ENCODE measurements at places on chromosomes 1 and 21.

- DNase-seq = no peak
Measured at GRCh38 chr1:221648201-221648600, 93.7 kb downstream of the DUSP10 start.

GRCh38 chr1:80066060-80066459 lies 1059.5 kb upstream of the ADGRL4 start:
- no peak for DNase-seq

GRCh38 chr1:51636764-51637522 lies 20.1 kb downstream of the OSBPL9 start:
- no peak for DNase-seq

GRCh38 chr1:230226007-230226800 lies 159.2 kb downstream of the GALNT2 start:
- DNase-seq = no peak

- no peak for DNase-seq
Measured at GRCh38 chr1:226644541-226645176, 94.4 kb downstream of the ITPKB start.

GRCh38 chr21:44389335-44389734 lies 35.9 kb downstream of the TRPM2 start:
- no peak for DNase-seq

DNA sequence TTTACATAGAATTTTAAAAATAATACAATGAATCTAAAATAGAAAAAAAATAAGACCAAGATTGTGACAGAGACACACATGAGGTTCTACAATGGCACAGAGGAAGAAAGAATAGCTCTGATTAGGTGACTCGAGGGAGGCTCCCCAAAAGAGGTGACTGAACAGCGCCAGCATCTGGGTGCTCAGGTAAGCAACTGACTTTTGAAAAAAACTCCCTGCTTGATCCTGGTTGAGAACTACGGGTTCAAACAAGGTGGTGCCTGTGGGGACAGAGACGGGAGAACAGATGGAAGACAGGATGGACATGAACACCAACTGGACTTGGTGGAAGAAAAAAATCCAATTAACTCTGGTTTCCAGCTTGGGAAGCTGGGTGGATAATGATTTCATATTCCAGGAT lies 22.5 kb downstream of the BATF3 start:
- DNase-seq = no peak

DNA sequence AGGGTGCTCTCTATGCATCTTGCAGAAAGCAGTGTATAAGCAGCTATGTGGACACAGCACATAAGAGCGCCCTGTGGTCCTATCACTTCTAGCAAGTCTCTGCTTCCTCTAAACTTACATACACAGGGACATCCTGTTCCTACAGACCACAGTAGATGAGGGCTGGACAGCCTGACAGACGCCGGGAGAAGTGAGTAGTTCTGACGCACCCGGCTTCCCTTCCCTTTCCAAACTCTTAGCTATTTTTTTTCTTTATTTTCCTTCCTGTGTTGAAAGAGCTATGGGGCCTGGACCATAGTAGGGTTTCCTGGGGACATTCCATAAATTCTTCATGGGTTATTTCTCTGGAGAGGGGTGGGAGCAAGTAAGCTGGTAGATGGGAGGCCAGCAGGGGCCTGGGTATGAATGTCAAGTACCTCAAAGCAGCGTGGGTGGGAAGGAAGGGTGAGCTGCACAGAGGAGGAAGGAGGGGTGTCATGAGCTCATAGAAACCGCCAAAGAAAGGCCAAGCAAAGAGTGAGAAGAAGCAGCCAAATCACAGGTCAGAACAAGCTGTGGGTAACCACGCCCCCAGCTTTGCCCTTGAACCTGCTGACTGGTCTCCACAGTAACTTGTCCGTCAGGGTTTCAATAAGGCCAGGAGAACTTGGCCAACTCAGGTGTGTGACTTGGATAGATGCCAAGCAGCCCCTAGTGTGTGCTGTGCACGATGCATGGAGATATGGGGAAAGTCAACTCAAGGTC lies 36.6 kb downstream of the PLXNA2 start:
- DNase-seq = no peak

DNA sequence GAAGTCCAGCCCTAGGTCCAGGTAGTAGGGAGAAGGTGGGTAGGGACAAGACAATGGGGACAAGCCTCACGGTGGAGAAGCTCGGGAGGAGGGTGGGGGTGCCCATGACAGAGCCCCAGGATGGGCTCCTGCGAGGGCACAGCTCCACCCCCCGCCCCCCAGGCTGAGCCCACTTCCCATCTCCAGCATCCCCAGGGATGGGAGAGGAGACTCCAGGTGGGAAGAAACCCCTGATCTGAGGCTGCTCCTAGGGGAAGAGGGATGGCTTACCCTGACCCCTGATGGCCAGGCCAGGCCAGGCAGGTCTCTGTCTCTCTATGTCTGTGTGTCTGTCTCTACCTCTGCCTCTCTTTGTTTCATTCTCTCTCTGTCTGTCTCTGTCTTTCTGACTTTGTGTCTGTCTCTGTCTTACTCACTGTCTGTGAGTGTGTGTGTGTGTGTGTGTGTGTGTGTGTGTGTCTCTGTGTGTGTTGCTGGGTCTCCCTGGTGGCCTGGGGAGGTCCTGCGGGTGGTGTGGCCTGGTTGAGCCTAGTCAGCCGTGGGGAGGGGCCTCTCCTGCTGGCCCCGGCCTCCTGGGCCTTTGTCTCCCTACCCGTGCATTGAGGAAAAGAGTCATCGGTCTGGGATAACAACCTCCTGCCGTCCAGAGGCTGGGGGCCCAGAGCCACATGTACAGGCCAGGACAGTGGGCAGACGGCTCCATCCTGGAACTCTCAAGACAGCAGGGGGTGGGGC lies 45.7 kb downstream of the WNT9A start:
- no peak for DNase-seq

DNA sequence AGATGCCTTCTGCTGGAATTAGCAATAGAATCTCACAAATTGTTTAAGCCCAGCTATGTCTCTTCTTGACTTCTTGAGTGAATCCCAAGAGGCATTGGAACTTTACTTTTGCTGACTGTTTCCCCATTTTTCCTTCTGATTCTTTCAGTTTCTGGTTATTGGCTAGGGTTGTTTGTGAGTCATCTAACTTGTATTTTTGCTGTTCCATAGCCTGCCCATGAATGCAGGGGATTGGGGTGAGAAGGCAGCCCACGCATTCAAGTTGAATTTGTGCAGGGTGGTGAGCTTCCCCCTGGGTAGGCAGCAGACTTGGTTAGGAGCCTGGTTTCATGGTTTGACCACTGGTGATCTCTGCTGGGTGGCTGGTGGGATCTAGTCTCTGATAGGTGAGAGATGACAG lies 10.4 kb upstream of the KLF17 start:
- DNase-seq = no peak

- DNase-seq = no peak
Measured at GRCh38 chr1:50095716-50096115, 13.0 kb upstream of the ELAVL4 start.

- no peak for DNase-seq
Measured at GRCh38 chr1:204871405-204872037, 859 bp downstream of the NFASC start.

DNA sequence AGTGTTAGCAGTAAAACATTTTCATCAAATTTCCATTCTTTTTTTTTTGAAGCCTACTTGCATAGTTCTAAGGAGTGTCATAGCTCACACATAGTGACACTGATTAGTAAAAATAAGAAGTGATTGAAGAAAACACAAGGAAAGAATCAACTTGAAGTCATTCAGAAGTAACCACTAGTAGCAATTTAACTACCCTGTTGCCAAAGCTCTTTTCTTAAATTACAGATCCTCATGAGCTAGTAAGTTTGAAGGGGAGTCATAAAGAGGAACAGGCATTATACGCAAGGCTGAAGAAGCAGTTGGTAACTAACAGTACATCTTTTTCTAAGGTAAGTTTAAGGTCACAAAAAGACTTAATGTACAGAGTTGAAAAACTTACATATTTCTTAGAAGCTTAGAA lies 332.2 kb downstream of the CHRM3 start:
- no peak for DNase-seq

GRCh38 chr1:178094739-178095645 lies 1.1 kb downstream of the RASAL2 start:
- DNase-seq = no peak

DNA sequence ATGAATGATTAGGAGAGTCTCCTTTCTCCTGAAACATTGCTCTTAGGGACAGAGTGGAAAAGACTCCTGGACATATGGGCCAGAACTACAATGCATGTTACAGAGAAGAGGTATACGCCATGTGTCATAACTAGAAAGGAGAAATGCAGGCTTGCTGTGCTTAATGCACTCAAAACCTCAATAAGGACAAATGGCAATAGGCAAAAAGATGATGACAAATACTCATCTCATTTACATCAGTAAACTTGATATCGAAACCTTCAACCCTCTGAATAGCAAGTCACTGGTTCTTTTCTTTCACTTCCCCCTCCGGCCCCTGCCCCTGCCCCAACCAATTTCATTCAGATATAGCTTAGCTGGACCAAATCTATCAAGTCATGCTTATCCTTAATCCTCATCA lies 1.9 kb upstream of the GPR88 start:
- DNase-seq = no peak

GRCh38 chr1:104082221-104082620 lies 332.5 kb downstream of the AMY1C start:
- no peak for DNase-seq

DNA sequence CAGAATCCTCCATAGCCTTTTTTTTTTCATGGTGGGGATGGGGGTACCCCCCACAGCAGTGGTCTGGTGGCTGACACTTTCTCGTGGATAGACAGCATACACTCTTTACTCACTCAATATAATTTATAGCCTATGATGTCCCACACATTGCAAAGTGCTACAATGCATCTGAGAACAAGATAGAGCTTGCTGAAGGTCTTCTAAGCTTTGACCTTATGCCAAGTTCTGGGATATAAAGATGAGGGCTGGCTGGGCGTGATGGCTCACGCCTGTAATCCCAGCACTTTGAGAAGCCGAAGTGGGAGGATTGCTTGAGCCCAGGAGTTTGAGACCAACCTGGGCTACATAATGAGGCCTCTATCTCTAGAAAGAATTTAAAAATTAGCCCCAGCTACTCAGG lies 78.0 kb downstream of the MPZL1 start:
- DNase-seq = no peak

DNA sequence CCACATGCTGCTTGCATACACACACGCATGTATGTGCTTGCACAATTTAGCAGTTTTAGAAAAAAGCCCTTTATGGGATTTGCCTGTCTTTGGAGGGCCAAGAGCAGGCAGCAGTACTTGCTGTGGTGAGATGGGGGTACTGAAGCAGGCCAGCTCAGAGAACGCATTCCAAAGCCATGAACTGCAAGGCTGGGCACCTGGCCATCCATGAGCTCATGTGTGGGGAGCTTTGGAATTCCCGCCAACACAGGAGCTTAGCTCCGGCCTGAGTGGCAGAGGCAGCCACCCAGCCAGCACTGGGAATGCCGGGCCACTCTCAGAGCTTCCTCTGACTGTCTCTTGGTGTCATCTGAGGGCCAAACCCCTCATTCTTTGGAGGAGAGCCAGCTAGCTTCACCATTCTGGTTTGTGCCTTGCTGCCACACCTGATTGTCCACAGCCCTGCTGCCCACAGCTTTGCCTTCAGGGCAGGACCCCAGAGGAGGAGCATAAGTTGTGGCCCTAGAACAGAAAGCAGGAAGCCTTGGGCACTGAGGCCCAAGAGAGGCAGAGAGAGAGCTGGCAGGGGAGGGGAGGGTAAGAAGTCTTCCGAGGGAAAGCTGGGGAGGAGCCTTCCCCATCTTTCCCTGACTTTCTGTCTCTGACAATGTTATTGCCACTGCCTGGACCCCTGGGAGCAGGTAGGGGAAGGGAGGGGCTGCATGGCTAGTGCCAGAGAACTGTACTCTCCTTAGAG lies 92.1 kb upstream of the POU3F1 start:
- no peak for DNase-seq

GRCh38 chr1:41963636-41964035 lies 44.9 kb upstream of the HIVEP3 start:
- no peak for DNase-seq

GRCh38 chr1:11697188-11697892 lies 5.8 kb downstream of the DRAXIN start:
- DNase-seq = no peak

DNA sequence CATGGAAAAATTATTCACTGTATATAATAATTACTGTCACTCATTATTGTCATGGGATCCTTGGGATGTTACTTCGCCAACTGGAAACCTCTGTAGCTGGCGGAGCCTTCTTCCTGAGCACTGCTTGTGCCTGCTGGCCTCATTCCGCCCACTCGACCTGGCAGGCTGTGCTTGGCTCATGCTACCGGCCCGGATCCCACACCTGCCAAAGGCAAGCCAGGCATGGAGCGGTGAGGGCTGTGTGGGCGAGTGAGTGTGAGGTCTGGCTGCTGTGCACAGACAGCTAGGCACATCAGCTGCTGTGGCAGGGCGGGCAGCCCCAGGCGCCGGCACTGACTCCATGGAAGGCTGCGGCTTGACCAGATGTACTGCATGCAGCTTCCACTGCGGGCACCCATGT lies 78.4 kb downstream of the DISP1 start:
- no peak for DNase-seq

DNA sequence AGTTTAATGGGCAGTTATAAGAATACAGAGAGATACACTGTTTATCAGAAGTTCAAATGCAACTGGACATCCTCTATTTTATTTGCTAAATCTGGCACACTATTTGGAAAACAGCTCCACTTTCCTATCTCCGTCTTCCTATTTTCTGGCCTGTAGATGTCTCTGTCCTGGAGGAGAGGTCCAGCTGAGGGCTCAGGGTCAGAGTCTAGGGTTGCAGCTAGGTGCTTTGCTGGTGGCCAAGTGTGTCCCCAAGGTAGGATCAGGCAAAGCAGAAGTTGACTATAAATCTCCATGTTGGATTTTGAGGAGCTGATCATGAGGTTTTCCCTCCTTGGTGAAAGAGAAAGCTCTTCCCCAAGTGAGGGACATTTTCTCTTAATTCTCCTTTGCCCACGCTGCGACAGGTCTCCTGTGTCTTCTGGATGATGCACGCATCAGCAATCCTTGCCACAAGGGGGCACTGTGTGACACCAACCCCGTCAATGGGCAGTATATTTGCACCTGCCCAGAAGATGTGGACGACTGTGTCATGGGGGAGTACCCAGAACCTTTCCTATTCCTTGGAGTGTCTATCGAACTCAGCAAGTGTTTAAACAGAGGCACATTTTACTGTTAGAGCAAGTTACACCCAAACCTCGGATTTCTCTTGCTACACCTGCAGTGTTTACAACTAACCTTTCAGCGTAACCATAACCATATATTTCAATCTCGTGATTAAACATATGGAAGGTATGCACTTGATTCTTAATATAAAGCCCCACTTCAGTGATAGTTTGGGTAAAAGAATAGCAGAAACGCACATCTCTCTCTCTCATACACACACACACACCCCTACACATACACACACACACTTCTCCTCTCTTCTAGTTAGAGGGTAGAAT lies 10.2 kb downstream of the ADAM30 start:
- DNase-seq = peak; percentile 45

DNA sequence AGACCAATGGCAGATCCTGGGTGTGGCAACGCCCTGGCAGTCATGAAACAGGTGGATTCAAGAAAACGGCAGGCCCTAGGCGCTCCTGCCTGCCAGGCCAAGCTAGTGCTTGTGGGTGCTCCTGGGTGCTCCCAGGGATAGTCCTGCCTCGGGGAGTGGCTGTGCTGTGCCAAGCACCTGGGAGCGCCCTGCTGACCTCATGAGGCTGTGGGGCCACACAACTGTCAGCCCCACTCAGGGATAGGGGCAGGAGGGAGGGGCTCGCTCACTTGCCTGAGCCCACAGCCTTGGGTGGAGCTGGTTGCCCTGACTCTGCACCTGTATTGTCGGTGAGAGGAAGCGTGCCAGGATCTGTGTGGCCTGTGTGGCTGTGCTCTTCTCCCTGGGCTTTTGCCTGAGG lies 9.4 kb downstream of the SNAP47 start:
- DNase-seq = no peak

Data from NCI-H187 (cell line).